RCC 7860 (cell line): ENCODE measurements at places on chromosomes 5 and 9.
A peak's percentile ranks its signal among the peaks of the same experiment; 100 is the strongest.

DNA sequence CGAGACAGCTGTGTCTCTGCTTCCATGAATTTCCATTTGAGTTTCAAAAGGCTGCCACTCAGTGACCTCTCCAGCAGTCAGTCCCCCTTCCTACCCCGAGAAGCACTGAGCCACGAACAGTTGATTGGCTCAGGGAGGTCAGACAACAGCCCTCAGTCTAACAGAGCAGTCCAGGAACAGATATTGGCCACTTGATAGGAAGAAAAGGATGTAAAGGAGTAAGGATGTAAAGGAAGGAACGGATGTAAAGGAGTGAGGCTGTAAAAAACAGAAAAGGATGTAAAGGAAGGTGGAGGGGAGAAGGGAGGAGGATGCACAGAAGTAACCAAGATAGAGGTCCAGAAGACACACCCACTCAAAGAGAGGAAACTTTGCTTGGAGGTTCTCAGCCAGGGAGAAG lies 3.2 kb upstream of the NR4A3 start:
- DNase-seq: no peak

GRCh38 chr9:97502984-97503861 lies 1.8 kb downstream of the TMOD1 start:
- DNase-seq: no peak

- DNase-seq: no peak
Measured at GRCh38 chr5:132561601-132562000, 4.8 kb downstream of the RAD50 start.

DNA sequence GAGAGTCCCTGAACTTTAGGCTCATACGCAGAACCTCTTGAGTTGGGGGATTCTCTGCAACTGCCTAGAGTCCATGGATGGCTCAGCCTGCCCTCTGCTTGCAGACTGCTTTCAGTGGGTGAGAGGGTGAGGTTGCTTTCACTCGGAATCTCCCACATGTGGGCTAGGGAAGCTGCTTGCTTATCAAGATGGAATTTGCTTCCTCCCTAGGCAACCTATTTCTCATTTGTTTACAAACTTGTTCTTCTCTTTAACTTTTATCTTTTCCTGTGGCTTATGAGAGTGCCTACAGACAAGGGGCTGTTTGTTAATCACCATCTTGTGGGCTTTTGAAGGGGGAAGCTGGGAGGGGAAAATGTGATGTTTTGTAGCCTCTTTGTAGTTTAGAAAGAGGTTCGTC lies 10.0 kb downstream of the TLE4 start:
- peak; percentile 61 for DNase-seq

- no peak for DNase-seq
Measured at GRCh38 chr5:73564018-73564417, 1.4 kb downstream of the ANKRA2 start.

GRCh38 chr9:129309906-129310305 lies 131.8 kb upstream of the IER5L start:
- no peak for DNase-seq

DNA sequence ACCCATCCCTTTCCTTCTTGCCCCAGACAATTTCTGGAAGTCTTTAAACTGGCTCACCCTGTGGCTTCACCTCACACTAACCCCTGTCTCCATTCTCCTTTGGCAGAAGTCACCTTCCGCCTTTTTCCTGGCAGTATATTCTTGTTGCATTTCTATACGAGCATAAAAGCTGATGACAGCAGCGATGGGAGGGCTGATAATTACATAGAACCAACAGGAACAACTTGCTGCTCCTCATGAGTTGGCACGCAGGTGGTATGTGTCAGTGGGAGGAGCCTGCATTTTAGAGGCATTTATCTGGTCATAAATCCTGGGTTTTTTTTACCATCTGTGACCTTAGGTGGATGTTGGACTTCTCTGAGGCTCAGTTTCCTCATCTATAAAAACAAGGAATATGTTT lies 61.4 kb upstream of the CKMT2 start:
- no peak for DNase-seq

GRCh38 chr5:36521219-36521618 lies 85.2 kb upstream of the SLC1A3 start:
- no peak for DNase-seq

- DNase-seq: no peak
Measured at GRCh38 chr9:125820100-125820804, 73.1 kb downstream of the PBX3 start.

DNA sequence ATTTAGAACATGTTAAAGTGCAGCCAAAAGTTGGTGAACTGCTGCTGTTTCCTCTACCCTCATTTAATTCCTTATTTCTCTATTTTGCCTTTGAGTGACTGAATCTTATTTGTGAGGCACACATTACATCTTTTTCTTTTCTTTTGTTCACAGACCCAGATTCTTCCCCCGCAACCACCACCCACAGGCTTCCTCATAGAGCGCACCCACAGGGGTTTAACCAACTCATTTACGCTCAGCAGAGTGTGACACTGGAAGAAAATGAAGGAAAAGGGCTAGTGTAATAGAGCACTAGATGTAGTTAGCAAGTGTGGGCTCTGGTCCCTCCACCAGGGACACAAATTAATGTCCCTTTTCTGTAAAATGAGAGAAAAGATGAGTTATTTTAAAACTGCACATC lies 200.7 kb downstream of the PARP8 start:
- DNase-seq: no peak

DNA sequence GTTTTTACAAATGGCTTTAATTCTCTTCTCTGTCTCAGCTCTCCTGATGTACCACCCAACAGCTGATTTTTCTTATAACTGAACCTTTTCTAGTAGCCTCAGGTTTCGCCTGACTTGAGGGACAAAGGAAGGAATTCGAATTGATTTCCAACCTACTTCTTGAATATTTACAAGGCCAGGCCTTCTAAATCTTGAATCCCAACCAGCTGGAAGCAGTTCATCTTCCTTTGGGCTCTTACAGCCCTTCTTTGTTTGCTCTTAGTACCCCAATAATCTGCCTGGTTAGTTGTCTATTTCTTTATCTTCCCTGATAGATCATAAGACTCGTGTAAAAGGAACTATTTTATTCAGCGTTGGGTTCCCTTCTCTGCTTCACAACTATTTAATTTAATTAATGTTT lies 95.9 kb downstream of the NLN start:
- DNase-seq: no peak

DNA sequence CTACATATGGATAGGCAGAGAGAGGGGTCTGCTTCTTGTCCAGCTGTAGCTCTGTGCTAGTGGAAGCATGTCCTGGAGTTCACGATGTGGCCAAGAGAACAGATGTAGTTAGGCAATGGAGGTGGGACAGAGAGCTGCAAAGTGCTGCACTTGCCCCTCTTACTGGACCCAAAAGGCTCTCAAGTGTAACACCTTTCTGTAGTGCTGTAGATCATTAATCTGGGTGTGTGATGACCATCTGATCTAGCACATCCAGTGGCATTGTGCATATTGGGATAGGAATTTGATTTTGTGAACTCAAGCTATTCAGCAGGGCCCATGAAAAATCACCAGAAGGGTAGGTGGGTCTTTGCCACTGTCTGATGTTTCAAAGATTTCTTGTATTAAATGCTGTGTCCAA lies 151.4 kb downstream of the KDM4C start:
- no peak for DNase-seq
